ENCODE measurements at places on chromosomes 3 and 15. TPM values are rescaled to one million over a fixed set of nuclear protein-coding genes. Genes with fewer than 3 reads are reported as not detected.

The UBP1 gene
- polyA plus RNA-seq, result 78.3 TPM

The CACNA2D3 gene
- 0.97 TPM for polyA plus RNA-seq

The HCLS1 gene
- polyA plus RNA-seq, result 16.4 TPM

- no peak for DNase-seq
These were observed 6.0 kb downstream of the GNB5 start for GRCh38 chr15:52185151-52185561.

GRCh38 chr3:94272016-94272415 lies 209.2 kb downstream of the NSUN3 start:
- no peak for DNase-seq

The GOLGA6L7 gene
- polyA plus RNA-seq, result 0.18 TPM

GRCh38 chr3:45965653-45966052 lies 22.4 kb downstream of the CXCR6 start:
- peak; percentile 47 for DNase-seq

DNA sequence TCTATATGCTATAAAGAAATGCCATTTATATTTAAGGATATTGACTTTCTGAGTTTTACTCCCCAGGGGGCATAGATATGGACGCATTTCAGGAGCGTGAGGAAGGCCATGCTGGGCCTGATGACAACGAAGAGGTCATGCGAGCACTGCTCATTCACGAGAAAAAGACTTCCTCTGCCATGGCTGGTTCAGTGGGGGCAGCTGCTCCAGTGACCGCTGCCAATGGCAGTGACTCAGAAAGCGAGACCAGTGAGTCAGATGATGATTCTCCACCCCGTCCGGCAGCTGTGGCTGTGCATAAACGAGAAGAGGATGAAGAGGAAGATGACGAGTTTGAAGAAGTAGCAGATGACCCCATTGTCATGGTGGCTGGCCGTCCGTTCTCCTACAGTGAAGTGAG lies 38.4 kb downstream of the GTF2E1 start:
- no peak for DNase-seq

The SLC24A5 gene
- polyA plus RNA-seq, result not detected

DNA sequence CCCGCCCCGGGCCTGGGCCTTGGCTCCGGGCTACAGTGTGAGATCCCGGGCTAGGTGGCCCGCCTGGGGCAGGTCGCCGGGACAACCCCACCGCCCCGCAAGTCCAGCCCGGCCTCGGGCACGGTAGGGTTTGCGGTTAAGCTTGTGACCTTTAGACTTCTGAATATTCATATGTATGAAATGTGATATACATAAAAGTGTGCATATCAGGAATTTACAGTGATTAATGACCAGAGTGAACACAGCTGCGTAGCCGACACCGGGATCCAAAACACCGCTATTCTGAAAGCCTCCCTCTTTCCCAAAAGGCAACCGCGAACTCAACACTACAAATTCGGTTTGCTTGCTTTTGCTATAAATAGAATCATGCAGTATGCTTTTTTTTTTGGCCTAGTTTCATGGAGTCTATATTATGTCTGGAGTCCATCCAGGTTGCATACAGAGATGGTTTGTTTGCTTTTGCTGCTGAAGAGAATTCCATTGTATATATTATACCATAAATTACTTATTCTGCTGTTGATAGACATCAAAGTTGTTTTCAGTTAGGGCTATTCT lies 636 bp upstream of the SNRPA1 start:
- DNase-seq, result no peak

The ANKRD34C gene
- not detected for polyA plus RNA-seq

All from large intestine (tissue), 12 donors.